ENCODE measurements at places on chromosomes 3 and 15.

GRCh38 chr15:48475600-48476395, 144.6 kb downstream of the DUT start:
- no peak for DNase-seq

- DNase-seq, result no peak
Measured at GRCh38 chr15:67976506-67977073, 77.5 kb upstream of the PIAS1 start.

GRCh38 chr15:100111125-100112060, 230.4 kb downstream of the ADAMTS17 start:
- DNase-seq, result no peak

DNA sequence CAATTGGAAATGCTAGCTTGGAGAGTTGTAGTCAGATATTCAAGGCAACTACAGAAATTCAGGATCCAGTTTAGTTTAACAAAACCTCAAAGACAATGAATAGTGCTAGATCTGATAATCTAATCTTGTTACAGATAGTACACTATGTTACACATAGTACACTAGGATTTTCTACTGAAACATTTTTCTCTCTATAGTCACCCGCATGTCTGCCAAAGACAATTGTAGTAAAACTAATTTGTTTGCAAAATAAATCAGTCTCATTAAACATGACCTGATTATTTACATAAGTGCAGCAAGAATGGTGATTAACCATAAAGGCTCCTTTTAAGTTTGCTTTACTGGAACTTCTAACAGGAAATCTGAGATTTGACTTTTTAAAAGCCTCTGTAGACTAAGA, 52.0 kb downstream of the ILDR1 start:
- DNase-seq, result no peak

DNA sequence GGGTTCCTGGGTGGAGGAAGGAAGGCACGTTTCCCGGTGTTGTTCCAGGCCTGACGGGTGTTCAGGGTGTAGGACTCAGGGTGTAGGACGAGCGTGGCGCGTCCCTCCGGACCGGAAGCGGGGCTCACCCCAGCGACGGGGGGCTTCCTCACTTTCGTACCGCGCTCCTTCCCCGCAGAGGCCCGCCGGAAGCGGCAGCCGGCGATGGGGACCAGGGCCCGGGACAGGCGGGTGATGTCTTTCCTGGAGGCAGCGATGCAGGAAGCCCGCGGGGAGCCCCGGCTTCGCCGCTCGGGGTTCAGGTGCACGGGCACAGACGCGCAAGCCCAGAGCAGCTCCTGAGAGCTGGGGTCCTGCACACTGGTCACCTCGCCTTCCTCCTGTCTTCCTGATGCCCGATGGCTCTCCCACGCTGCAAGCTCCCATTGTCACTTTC, 13.4 kb downstream of the FOXL2NB start:
- no peak for DNase-seq

DNA sequence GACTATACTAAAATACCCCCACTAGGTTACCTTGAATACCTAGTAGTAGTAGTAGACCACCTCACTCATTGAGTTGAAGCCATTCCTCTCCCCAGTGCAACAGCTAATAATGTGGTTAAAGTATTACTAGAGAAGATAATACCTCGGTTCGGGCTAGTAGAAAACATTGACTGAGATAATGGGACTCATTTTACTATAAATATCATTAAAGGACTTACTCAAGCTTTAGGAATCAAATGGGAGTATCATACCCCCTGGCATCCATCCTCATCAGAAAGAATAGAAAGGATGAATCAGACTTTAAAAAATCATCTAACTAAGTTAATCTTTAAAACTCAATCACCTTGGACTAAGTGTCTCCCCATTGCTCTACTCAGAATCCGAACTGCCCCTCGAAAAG, 49.0 kb upstream of the CACNA2D3 start:
- no peak for DNase-seq

DNA sequence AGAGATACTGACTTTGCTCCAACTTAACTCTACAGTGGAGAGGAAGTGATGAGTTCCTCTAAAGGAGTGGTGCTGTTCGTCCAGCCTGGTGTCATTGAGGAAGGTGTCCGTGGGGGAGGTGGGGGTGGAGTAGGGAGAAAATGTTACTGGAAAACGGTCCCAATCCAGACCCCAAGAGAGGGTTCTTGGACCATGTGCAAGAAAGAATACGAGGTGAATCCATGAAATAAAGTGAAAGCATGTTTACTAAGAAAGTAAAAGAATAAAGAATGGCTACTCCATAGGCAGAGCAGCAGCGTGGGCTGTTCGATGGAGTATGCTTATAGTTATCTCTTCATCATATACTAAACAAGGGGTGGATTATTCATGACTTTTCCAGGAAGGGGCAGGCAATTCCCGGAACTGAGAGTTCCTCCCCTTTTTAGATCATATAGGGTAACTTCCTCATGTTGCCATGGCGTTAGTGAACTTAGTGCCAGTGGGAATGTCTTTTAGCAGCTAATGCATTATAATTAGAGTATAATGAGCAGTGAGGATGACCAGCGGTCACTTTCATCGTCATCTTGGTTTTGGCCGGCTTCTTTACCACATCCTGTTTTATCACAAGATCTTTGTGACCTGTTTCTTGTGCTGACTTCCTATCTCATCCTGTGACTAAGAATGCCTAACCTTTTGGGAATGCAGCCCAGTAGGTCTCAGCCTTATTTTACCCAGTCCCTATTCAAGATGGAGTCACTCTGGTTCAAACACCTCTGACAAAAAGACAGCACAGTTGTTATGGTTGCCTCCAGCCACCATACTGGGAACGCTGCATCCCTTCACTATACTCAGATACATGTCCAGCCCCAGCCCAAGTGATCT, 38.6 kb downstream of the CLEC3B start:
- no peak for DNase-seq

- DNase-seq, result no peak
Measured at GRCh38 chr3:78832785-78833204, 935.0 kb downstream of the ROBO1 start.

- DNase-seq, result no peak
Measured at GRCh38 chr3:6803619-6804018, 57.3 kb upstream of the GRM7 start.

DNA sequence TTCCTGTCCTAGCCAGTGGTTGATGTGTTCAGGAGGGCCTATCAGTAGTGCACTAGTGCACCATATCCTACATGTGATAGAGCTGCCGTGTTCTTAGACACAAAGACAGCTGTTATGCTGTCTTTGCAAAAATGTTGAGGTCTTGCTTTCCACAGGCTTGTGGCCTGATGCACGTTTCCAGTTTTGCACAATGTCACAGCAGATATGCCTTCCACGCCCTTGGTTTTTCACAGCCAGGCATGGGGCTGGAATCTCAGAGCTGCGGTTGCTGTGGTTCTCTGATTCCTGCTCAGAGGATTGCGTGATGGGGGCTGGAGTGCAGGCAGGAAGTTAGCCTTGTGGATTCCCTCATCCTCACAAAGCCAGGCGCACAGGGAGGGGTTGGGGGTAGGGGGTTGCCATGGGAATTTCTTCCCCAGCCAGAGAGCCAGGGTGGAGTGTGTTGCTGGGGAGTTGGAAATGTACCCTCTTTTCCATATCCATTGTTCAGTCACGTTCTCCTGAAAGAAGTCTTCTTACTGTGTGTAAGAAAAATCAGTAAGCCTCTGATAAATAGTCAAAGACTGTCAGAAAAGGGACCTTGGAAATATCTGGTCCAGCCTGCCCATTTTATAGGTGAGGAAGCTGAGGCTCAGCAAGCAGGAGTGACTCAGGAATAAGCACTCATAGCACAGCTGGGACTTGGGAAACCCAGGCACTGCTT, 79.4 kb downstream of the SMAD3 start:
- DNase-seq, result no peak

DNA sequence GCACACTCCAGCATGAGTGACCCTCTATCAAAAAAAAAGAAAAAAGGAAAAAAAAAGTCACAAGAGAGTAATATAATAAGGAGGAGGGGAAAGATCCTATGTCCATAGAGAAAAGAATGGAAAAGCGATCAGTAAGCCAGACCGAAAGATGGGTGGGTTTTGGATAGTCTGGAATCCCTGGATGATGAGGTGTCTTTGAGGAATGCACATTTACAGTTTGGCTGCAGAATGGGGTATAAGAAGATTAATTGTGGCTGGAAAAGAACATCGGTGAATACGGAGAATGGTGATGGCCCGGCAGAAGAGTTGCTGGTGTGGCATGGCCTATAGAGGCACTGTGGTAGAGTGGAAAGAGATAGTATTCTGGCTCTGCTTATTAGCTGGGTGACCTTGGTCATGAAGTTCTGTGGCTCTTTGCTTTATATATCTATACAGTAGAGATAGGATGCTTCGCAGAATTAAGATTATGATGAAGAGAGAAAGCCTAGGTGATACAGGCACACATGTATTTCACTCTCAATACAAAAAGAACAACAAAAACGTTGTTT, 187.9 kb downstream of the AKAP13 start:
- no peak for DNase-seq

DNA sequence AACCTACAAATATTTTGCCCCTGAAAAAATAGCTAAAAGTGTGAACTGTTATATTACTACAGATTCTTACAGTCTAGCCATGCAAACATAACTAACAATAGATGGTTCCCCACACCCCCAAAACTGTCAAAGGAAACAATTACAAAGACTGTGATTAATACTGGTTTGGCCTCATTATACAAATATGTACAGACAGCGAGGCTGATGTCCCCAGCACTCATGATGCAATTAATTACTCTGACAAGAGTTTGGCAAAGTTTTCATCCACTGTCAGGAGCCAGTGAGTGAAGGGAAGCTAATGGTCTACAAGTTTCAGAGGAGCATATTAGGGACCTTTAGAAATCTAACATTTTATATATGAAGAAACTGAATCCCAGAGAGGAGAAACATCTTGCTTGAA, 61.0 kb downstream of the HMG20A start:
- no peak for DNase-seq

- DNase-seq, result no peak
Measured at GRCh38 chr3:57803647-57804081, 47.6 kb downstream of the SLMAP start.

- DNase-seq, result peak; percentile 40
Measured at GRCh38 chr3:171878461-171879225, 35.5 kb downstream of the TMEM212 start.

GRCh38 chr3:57192028-57192427, 7.8 kb downstream of the HESX1 start:
- no peak for DNase-seq

- no peak for DNase-seq
Measured at GRCh38 chr15:35329521-35329961, 216.4 kb downstream of the DPH6 start.

- DNase-seq, result no peak
Measured at GRCh38 chr3:129796146-129796545, 97.4 kb downstream of the TMCC1 start.
